Inflammatory macrophage treated with lipopolysaccharide for 4 hours (primary cell): ENCODE measurements at places on chromosomes 3 and 15.

GRCh38 chr3:105118905-105119304 lies 247.8 kb upstream of the ALCAM start:
- peak; percentile 18 for DNase-seq

GRCh38 chr15:87145696-87146095 lies 1066.0 kb downstream of the AGBL1 start:
- DNase-seq = no peak

DNA sequence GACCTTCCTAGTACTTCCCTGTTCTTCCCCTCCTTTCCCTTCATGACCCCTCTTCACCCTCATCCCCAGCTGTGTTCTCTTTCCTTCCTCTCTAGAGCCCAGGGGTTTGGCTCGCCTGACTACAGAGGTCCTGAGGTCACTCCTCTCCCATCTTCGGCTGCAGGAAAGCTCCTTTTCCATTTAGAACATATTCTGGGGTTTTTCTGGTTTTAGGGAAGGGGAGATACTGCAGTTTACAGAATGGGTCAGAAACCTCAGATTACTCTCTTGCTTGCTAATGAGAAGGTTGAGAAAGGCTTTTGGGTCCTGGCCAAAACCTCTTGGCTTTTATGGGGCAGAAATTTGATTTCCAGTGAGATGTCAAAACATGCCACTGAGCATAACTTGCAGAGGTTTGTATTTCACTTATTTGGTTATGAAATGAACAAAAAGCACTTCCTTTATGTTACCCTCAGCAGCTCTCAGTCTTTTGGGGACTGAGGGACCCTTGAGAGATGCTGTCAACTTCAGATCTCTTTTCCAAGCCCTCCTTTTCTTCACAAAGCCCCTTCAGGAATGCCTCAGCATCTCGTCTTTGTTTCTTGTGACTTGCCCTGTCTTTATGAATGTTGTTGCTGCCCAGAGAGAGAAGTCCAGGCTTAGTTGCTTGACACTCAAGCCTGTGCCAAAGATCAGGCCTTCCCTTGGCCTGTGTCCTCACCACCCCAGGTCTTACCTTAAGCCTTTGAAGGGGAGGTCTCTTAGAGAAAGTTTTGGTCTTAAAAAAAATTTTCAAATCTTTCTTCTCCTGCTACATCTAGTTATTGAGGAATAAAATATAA lies 121.7 kb upstream of the TPM1 start:
- no peak for DNase-seq

- DNase-seq = no peak
These were observed 81.1 kb downstream of the CHSY1 start for GRCh38 chr15:101170568-101171350.

- no peak for DNase-seq
These were observed 17.7 kb downstream of the IREB2 start for GRCh38 chr15:78455749-78456148.

GRCh38 chr3:108410531-108410984 lies 99.8 kb downstream of the MYH15 start:
- no peak for DNase-seq

DNA sequence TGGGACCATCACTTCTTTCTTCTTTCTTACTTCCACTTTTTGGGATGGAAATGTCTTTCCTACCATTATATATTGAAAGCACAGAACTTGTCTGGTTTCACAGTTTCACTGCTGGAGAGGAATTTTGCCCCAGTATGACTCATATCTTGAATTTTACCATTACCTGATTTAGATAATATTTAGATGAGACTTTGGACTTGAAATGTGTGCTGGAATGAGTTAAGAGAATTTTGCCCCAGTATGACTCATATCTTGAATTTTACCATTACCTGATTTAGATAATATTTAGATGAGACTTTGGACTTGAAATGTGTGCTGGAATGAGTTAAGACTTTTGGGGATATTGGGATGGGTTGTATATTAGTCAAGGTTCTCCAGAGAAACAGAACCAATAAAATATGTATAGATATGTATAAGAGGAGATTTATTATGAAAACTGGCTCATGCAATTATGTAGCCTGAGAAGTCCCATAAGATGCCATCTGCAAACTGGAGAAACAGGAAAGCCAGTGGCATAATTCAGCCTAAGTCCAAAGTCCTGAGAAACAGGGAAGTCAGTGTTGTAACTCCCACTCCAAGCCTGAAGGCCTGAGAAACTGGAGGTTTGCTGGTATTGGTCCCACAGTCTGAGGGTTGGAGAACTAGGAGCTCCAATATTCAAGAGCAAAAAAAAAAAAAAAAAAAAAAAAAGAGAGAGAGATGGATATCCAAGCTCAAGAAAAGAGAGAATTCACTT lies 1029.2 kb downstream of the EPHA3 start:
- no peak for DNase-seq

GRCh38 chr3:114586119-114586518 lies 292.3 kb downstream of the TIGIT start:
- DNase-seq = no peak

- DNase-seq = peak; percentile 60
These were observed 165.0 kb downstream of the CD47 start for GRCh38 chr3:107925851-107926250.

DNA sequence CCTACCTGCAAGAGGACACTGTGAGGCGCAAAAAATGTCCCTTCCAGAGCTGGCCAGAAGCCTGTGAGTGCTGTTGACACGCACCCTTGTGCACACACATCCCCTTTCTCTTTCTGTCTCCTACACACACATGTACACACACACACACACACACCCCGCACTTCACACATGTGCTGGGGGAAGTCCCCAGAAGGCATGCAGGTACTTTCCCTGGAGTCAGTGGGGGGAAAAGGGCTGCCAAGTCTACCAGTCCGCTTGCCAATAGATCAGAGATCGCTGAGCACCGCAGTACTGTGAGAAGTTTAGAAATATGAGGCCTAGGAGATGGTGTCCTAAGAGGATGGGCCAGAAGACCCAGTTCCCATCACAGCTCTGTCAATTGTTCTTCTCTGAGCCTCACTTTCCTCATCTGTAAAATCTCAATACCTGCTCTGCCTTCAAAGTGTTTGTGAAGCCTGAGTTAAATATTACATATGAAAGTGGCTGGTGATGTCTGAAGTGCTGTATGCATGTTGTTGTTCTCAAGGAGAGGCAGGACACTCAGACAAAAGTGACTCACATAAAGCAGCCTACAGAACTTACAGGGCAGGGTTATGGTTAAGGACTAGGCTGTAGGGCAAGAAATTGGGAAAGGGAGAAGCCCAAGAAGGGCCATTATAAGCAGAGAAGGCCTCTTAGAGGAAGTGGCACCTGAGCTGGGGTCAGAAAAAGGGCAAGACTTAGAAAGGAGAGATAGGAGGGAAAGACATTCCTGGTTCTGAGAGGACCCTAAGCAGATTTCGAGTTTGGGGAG lies 6.8 kb downstream of the IL17RE start:
- no peak for DNase-seq

DNA sequence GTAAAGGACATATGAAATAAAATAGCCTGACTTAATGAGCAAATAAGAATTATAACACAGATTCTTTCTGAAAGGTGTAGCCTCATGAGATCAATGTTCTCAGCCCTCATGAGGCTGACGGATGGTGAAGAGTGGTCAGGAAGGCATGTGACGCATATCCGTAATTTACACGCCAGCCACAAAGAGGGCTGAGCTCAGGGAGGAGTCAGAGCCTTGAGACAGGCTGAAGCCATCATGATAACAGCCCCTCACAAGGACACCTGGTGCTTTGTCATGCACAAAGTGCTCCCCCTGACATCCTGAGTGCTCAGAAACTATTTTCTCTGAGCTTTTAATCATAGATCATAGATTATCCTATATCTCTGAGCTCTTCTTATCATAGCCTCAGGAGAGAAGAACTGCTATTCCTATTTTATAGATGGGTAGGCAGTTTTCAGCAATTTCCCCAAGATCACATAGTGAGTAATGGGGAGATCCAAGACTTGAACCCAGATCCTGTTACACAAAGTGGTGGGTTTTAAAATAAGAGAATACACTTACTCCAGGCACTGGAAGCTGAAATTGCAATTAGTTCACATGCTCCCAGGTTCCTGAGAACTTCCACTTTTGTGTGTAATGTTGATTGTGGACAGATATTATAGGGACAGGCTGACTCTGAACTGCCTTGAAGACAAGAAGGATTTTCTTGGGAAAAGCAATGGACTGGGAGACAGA lies 267.1 kb downstream of the RPLP1 start:
- peak; percentile 89 for DNase-seq

GRCh38 chr3:81483046-81483445 lies 278.4 kb downstream of the GBE1 start:
- no peak for DNase-seq

DNA sequence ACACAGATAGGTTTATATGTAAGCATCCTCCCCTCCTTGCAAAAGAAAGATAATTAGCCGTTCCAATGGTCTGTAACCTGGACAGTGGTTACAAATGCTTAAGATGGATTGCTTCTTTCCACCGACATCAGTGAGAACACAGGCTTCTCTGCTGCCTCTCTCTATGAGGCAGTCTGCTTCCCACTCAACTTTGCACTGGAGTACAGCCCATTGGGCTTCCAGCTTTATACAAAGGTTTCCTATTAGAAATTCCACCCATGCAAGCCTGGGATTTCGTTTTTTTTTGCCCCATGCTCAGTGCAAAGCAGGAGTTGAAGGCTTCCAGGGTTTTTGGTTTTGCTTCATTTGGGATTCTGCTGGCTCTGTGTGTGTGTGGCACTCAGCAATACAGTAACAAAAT lies 47.3 kb upstream of the C3orf22 start:
- DNase-seq = no peak

DNA sequence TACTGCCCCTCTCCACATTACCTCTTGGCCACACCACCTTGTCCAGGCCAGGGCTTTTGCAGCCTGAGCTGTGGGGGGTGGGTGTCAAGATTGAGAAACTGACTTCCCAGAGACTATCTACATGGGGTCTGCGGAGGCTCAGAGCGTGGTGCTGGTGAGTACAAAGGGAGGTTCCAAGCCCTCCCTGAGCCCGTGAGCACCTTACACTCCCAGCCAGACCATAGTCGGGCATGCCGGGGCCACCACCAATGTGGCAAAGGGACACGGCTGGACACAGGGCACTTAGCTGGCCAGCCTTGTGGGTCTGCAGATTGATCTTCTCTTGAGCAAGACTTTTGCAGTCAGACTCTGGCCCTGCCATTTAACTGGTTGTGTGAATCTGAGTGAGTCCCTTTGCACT lies 74.1 kb upstream of the GATA2 start:
- no peak for DNase-seq

- DNase-seq = no peak
These were observed 23.5 kb downstream of the PTH1R start for GRCh38 chr3:46901061-46901460.

DNA sequence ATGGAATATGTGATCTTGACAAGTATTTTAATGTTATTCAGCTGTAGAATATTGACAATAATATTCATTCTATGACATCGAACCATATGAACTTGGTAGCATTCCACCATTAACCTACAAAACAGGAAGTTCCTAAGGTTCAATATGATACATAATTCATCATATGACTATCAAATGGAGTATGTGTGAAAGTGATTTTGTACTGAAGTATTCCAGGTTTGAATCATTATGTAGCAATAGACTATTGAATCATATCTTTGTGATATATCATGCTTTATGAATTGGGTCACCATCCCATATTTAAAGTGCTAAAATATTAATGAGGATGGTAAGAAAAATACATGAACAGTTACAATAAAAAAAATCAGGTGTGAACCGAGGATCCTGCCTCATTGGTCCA lies 95.1 kb downstream of the TP63 start:
- no peak for DNase-seq

- no peak for DNase-seq
These were observed 3.0 kb downstream of the PLSCR4 start for GRCh38 chr3:146247911-146248310.
